ENCODE measurements at places on chromosomes 2 and 18.

DNA sequence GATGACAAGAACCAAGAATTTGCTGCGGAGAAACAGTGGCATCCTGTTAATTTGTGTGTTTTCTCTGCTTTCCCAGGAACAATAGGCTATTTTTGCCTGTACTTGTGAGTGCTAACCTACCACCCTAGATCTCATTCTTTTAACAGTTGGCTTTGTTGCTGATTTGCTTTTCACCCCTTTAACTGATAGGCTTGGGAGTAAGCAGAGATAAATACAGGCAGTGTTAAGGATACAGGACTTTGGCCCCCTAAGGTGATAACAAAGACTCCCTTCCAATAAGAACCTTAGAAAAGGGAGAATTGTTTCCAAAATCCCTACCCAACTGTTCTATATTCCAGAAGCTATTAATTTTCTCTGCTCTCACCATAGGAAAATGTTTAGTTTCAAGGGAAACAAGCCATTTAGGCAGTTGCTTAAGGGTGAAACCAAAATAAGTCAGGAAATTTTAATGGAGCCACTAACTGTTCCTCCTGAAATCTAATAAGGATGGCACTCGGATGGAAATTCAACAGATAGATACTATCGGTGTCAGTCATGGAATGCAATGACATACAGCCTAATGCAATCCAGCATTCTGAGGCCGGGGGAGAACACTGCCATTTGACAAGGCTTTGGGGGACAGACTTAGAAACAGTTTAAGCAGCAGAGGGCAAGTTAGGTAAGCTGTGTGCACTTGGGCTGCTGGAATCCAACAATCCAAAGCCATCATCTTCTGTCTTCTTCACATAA is 238.8 kb downstream of the RNF152 start:
- DNase-seq = no peak

- no peak for DNase-seq
These were observed 81.3 kb upstream of the SETBP1 start for GRCh38 chr18:44599412-44599811.

- DNase-seq = peak; percentile 28
These were observed 26.4 kb downstream of the ASXL2 start for GRCh38 chr2:25851740-25852503.

DNA sequence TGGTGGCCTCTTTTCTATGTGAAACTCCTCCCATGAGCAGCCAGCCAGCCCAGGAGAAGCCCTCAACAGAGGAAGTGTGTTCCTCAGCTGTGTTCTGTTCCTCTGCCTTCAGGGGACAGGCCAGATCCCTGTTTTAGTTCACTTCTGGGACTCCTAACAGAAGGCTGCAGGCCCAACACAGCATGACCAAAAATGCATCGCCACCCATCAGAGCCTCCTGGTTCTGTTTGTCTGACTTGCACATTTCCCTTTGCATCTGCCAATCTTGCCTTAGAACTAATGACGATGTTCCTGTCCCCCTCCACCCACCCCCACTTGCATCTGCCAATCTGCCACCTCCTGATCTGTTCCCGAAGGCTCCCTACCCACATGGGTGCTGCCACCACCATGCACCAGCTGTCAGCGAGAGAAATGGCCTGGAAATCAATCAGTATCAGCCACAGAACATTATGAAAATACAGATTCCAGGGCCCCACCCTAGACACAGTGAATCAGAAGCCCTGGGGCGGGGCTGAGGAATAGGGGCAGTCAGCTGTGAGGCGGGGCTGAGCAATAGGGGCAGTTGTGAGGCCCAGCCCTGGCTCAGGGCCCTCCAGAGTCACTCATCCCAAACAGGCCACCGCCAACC is 51.0 kb downstream of the FAM168B start:
- DNase-seq = peak; percentile 84

GRCh38 chr2:37011130-37011529 is 44.8 kb upstream of the STRN start:
- DNase-seq = no peak

DNA sequence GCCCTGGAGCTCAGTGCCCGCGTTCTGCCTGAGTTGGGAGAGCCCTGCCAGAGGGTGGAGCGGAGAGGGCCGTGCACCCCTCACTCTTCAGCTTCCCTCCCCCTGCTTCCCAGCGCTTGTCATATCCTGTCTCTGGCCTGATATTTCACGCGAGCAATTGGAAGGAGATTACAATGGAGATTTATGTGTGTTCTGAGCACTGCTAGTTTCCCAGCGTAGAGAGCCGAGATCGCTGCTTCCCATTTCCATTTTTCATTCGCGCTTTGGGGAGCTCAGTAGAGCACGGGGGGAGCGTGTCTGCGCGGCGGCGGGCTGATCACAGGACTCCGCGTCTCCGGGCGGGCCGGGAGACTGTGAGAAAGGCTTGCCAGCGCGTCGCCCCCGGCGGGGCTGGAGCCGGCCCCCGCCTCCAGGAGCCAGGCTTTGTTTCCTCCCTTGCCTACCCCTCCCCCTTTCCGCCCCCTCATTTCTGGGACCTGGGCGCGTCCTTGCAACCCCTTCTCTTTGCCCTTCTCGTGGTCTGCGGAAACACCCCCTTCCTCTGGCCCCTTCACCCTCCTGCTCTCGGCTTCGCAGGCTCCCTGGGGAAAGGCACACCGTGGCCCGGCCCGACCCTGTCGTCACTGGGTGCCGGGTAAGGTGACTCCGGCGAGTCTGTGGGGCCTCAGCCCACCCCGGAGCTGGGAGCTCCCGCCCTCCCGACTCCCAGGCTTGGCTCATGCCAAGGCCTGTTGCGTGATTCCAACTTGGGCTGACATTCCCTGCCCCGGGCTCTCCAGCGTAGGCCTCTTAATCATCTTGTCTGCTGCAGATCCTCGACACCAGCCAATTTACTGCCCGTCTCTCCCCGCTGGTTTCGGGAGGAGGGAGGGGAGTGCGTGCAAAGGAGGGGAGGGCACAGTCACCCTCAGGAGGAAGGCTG is 5.8 kb downstream of the DLX2 start:
- DNase-seq = no peak

DNA sequence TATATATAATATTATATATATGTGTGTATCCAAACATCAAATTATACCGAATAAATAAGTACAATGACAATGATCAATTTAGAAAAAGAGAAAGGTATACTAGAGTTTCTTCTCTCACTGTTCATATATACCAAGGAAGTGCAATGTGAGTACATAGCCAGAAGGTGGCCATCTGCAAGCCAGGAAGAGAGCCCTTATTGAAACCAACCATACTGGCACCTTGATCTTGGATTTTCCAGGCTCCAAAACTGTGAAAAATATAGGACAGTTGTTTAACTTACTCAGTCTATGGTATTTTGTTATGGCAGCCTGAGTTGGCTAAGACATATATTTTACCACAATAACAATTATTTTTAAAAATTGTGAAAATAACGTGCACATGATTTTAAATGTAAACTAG is 1490.2 kb upstream of the SLC39A10 start:
- peak; percentile 57 for DNase-seq

- no peak for DNase-seq
These were observed 734.5 kb downstream of the MBD2 start for GRCh38 chr18:53490019-53490418.

DNA sequence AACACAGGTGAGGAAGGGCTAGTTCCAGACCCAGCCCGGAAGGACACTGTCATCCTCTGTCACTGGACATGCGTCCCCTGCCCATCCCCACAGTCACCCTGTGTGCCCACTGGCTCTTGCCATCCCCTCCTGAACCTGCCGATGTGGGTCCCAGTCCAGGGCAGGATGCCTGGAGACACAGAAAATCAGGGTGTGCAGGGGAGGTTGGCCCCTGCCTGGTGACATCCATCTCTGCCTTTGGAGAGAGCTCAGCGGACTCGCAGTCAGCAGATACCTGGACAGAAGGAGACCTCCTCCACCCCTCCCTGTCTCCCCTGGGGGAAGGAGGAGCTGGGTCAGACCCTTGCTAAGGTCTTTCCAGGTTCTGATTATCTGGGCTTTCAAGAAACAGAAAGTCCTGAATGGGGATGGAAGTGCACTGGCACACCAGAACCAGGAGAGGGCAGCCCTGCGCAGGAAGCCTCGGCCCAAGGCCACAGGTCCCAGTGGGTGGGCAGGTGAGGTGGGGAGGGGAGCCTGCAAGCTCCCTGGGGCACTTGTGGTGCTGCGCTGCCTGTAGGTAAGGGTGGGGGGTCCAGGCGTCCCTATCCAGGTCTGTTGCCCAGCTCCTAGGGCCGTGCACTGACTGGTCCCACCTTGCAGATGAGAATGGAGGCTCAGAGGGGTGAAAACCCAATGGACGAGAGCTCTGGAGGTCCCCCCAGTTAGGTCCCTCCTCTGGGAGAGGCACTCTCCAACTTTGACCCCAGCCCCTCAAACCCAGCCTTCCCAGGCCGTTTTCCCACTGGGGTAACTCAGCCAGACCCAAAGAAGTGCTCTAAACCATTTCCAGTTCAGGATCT is 9.7 kb upstream of the OTOS start:
- peak; percentile 63 for DNase-seq

- no peak for DNase-seq
These were observed 569.0 kb upstream of the SYT4 start for GRCh38 chr18:43846299-43846698.

DNA sequence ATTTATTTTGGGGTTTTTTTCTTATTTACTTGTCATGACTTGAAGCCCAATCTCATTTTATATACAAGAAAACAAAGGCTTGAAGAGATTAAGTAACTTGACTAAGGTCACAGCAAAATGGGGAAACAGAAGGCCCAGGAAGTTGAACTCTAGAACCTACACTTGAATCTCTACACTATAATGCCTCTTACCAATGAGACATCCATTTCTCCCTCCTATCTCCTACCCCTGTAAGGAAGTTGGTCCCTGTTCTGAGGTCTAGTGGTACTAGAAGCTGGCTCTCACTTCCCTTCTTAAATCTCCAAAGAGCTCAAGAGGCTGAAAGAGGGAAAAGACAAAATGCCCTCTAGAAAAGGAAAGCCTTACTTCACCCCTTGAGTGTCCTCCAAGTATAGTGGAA is 25.5 kb upstream of the IHH start:
- DNase-seq = no peak

- peak; percentile 63 for DNase-seq
These were observed 53.8 kb upstream of the RBM44 start for GRCh38 chr2:237744613-237745249.

DNA sequence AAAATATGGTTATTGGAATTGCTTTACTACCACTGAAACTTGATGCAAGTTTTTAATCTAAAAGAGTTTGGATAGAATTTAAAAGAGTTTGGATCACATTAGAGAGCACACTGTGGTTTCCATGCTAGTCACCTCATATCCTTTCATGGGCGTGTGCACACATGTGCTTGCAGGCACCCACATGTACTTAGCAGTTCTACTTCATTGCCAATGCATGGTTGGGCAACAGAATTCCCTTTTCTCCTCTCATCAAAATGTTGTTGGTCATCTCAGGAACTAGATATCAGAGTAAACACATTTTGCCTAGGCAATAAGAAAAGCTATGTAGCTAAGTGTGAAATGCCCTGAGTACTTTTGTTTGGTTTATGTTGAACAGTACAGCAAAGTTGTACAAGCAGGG is 254.1 kb upstream of the RASGRP3 start:
- peak; percentile 82 for DNase-seq

DNA sequence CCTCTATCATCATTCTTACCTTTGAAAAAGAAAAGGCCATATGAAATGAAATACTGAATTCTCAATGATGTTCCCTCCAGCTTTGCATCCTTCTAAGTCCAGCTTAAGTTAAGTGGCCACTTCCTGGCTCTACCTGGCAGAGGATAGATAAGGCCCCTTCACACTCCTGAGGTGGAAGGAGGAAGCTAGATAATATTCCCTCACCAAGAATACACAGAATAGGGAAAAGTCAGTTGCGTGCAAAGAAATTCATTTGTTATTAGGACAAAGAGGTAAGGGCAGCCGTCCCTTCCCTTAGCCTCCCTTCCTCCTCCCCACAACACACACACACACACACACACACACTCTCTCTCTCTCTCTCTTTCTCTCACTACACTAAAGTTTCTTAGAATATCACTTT is 37.5 kb downstream of the OLA1 start:
- no peak for DNase-seq

GRCh38 chr18:67104700-67105284 is 411.7 kb downstream of the DSEL start:
- DNase-seq = peak; percentile 34

- no peak for DNase-seq
These were observed 139.3 kb upstream of the CTDP1 start for GRCh38 chr18:79540161-79540903.

GRCh38 chr2:168404764-168405163 is 51.3 kb upstream of the CERS6 start:
- no peak for DNase-seq

DNA sequence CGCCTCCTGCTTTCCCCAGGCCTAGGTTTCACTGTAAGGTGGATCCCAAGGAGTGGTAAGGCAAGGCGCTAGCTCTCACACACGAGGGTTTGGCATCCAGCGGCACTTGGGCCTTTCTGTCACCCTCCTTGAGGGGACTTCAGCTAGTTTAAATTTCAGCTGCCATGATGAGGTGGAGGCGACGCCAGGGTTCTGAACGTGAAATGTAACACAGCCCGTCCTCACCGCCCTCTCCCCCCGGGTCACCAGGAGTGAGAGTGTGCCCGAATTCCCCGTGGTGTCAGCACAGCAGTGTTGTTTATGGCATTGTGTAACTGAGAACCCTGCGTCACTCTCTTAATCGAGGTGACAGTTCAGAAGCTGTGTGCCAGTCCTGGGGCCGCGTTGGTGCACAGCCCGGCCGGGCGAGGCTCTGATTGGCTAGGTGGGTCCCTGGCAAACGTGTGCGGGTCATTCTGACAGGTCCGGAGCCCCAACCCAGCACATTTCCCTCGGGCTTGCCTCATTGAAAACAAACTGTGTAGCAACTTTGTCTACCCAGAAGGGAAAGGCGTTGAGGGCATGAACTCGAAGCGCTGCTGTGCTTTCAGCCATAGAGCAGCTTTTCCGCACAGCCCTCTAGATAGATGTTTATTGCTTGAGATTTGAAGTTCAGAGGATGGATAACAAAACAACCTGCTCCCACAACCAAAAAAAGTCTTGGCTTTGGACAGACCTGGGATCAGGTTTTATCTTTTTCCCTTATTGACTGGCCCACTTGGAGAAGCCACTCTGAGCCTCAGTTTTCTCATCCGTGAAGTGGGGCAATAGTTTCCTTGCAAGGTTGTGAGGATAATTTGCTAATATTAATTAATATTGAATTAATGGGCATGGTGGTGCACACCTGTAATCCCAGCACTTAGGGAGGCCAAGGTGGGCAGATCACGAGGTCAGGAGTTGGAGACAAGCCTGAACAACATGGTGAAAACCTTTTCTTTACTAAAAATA is 4.9 kb downstream of the CIDEA start:
- DNase-seq = no peak

DNA sequence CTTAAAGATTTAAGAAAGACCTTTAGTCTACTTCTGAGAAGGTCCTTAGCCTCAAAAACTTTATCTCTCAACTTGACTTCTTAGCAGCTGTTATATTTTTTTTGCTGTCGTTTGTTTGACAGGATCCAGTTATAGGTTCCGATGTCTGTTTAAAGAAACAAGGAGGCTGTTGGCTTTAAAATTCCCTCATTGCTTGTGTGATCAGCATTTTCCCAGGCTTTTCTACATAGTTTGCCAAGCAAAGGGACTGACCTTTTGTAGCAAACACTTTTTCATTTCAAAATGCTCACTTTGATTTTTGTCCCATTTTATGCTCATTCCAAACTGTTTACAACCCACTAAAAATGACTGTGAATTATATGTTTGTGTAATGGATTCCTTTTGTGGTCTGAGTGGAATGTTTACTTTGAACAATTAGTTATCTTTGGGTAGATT is 394.9 kb downstream of the ARHGAP15 start:
- DNase-seq = no peak

Measured in trophoblast cell (in vitro differentiated cells and primary cell).